ENCODE measurements at places on chromosomes 1 and 21. TPM values are rescaled to one million over a fixed set of nuclear protein-coding genes. Genes with fewer than 3 reads are reported as not detected.
A peak's percentile ranks its signal among the peaks of the same experiment; 100 is the strongest.

Gene EPHB2
- 136 TPM for total RNA-seq

Gene DDR2
- total RNA-seq = 1.2 TPM

- DNase-seq = peak; percentile 42
Observed at GRCh38 chr1:23594927-23595353, 35.6 kb upstream of the ID3 start.

DNA sequence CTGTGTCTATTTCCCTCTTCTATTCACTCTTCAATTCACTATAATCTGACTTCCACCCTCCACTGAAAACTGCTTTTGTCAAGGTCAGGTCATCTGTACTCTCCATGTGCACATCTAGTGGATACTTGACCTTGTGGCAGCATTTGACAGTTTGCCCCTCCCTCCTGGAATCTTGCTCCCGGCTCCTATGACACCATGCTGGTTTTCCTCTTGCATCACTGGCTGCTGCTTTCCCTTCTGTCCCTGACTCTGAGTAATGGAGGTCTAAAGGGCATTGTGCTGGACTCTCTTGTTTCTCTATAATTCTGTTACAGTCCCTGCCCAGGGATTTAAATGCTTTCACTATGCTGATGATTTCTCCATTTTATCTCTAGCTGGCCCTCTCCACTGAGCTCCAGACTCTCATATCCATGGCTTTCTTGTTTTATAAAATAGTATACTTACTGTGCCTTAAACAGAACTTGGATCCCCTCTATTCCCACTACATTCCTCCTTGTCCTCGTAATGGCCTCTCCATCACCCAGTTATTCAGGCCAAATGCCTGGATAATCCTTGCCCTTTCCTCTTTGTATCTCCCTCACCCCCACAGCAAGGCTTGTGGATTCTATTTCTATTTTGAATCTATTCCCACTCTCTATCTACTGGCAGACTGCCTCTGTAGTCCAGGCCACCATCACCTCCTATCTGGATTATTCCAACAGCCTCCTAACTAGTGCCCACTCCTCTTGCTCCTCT lies 36.8 kb upstream of the PODN start:
- DNase-seq = peak; percentile 85

DNA sequence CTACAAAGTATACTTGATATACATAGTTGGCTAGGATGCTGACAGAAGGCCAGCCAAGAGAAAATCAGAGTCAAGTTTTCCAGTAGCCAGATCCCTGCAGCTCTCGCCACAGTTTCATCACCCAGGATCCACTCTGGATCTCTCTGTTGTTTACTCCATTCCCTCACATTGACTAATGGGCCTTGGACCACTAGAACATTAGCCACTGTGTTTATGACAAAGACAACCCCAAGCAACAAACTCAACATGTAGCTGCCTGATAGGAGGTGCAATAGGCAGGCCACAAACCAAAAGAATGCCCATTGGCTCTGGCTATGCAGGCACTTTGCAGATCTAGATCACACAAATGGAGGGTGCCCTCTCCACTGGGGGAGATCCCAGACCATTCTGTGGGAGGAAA lies 44.2 kb downstream of the ARHGEF11 start:
- no peak for DNase-seq

DNA sequence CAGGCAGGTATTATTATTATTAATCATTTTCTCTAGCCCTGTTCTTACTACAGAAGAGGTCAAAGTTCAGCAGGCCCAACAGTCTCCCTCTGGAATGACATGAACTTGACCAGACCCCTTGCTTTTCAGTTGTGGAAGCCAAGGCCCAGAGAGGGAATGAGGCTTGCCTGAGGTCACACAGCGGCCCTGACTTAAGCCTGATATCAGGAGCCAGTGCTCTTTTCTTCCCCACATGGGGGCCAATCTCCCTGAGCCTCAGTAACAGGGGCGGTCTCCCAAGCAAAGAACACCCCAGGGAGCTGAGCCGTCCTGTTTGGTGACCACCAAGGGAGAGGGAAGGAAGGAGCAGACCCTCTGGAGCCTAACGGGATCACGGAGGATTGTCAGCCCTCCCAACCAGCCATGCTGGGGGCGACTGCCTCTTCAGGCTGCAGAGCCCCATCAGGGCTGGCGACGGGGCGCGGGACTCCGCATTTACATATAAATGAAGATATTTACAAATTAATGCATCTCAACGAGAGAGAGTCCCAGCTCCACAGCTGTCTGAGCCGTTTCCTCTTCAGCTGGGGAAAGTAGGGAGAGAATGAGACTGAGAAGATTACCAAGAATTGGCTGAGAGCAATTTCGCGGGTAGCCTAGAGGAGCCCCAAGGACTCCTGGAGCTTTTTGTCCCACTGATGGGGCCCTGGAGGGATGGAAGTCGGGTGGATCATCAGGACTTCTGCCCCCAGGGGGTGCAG lies 186.1 kb upstream of the KLHDC7A start:
- no peak for DNase-seq

Measured in renal cortical epithelial cell (primary cell).